ENCODE measurements at places on chromosomes 7 and 10.

GRCh38 chr7:64795176-64795575 lies 948 bp downstream of the ZNF138 start:
- DNase-seq, result no peak

DNA sequence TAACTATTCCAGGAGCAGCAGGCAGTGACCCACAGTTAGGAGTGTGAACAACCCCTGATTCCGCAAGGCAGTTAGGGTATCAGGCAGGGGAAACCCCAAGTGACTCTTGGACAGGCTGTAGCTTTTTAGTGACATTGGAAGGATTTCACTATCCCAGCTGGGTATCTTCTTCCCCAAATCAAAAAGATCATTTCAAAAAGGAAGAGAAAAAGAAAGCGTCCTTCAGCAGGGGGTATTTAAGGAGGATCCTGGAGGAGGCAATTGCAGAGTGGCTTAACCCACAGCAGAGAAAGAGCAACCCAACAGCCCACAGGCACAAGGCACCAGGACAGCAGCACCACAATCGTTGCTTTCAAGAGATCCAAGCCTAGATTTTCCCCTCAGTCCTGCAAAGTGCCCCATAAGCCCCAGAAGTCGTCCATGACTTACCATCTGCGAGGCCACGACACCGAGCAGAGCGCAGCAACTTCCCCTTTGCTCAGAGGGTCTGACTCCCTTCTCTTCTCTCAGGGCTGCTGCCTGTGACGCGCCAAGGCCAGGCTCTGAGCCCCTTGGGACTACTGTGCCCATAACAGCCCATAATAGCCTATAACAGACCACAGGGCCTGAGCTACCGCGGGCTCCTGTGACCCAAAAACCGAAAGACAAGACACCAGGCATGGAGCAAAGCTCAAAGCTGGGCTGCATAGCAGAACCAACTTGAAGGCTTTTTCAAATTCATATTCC lies 19.8 kb downstream of the PIK3AP1 start:
- no peak for DNase-seq

DNA sequence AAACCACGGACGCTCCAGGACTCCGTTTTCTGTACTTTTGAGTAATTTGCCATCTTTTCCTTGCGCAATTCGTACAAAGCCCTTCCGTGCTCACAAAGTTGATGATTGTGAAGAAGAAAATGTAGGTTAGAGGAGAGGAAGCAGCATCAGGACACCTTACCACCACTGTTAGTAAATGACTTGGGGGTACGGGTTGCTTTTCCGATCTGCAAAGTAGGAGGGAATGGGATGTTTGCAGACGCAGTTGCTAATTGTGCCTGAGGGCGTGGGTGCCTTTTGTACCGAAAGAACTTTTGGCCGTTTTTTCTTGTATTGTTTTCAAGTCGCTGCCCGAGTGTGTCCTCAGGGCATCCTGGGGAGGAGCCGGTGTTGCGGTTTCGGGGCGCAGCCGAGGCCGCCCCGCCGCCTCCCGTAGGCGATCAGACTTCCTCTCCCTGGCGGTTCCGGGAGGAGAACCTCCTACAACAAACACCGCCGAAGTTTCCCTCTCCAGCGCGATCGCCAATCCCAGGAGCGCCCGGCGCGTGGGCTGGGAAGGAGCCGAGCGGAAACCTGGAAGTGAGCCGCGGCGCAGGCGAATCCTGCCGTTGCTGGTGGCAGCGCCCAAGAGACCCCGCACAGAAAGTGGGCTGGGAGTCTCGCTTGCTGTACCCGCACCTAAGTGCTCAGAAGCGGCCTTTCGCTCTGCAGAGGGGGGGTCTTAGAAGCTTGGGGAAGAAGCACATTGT lies 1.0 kb downstream of the PRR15 start:
- DNase-seq, result no peak

- DNase-seq, result no peak
These were observed 81.0 kb downstream of the MKI67 start for GRCh38 chr10:128044961-128045832.

- no peak for DNase-seq
These were observed 39.8 kb upstream of the AKR1E2 start for GRCh38 chr10:4786043-4786839.

DNA sequence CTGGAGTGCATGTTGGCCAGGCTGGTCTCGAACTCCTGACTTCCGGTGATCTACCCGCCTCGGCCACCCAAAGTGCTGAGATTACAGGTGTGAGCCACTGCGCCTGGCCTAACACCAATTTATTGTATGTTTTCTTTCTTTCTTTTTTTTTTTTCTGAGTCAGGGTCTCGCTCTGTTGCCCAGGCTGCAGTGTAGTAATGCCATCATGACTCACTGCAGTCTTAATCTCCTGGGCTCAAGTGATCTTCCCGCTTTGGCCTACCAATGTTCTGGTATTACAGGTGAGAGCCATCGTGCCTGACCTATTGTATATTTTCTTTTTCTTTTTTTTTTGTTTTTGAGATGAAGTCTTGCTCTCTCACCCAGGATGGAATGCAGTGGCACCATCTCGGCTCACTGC lies 33.8 kb upstream of the UBE2H start:
- DNase-seq, result no peak

DNA sequence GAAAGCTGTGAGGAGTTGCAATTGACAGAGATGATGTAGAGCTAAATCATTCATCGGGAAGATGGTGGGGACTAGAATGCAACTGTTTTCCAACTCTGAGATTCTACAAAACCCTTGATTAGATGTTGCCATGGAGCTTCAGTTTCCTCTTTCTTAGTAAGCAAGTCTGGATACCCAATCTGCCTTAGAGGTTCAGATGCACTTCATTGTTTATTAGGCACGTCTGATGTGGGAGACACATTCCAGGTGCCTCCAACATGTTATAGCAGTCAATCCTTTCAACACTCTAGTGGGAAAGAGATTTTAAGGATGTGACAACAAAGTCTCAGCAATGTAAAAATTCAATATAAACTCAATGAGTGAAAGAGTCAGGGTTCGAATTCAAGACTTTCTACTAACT lies 291.3 kb upstream of the PHYHIPL start:
- DNase-seq, result no peak

- no peak for DNase-seq
These were observed 152.2 kb upstream of the PDE1C start for GRCh38 chr7:32222251-32222900.

GRCh38 chr7:107170051-107170915 lies 1.5 kb downstream of the HBP1 start:
- no peak for DNase-seq

- DNase-seq, result no peak
These were observed 83.5 kb upstream of the CUX1 start for GRCh38 chr7:101733713-101734475.

DNA sequence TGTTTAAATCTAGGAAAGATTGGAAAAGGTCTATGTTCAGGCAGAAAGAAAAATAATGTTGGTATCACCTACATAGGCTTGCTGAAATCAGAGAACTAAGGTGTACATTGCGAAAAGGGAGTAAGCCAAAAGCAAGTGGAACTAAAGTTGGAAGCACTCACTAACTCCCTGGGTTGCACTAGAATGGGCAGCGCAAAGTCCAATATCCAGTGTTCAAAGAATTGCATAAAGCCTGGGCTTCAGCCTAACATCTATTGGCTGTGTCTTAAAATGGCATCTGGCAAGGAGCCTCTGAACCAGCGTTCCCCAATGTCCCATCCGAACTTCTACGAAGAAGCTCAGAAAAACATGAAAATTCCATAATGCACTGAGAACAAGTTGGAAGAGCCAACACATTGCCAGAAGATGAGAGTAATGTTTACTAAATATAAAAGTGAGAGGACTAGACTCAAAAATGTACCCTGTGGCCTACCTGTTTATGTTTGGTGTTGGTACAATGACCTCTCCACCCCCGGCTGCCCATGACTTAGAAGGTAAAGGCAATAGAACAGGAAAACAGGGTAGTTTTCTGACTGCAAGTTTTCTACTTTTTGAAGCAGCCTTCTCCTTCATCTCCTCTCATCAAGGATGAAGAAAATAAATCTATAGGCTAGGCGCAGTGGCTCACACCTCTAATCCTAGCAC lies 275.9 kb upstream of the GHITM start:
- no peak for DNase-seq

Data from NCI-H1436 treated with DMSO at 0.1 percent for 48 hours (cell line).